ENCODE measurements at places on chromosomes 2 and 18.
A peak's percentile ranks its signal among the peaks of the same experiment; 100 is the strongest.

- peak; percentile 99 for DNase-seq
Observed at GRCh38 chr2:235024191-235024860, 72.5 kb downstream of the SH3BP4 start.

DNA sequence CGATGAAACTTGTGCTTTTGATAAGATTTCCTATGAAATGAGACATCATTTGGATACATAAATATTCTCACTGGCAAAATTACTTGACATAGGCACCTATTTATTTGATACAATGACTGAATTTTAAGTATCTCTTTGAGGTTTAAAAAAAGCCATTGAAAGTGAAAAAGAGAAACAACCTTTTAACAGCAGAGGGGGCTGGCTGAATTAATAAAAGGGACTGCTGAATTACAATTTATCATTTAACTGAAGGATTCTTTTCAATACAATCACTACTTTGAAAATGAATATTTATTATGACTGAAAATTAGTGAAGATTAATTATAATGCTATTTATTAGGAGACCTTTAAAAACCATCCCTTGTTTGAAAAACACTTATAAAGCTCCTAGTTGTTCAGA is 335.3 kb downstream of the DLGAP1 start:
- DNase-seq: no peak

DNA sequence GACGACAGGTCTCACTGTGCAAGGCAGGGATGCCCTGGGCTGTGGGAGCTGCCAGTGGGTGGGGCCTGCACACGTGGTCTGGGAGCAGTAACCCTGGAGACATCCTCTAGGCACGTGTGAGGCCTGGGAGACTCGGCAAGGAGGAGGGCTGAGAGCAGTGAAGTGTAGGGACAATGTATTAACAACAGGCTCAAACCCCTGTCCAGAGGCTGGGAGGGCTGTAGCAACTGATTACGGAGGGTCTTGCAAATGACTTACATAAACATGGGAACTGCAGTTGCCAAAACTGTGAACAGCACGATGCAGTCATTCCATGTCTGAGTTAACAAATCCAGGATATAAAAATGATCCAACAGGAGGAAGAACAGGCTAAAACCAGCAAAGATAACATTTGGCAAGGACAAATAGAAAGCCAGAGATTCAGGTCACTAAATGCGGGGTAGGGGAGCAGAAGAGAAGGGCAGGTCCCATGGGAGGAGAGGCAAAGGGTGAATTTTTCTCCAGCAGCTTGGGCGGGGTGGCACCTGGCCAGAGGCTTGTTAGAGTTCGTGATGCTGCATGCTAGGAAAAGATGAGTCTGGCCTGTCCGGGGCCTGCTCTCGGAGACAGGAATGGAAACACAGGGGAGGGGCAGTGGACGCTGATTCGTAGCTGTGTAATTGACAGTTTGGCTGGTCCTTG is 44.9 kb downstream of the CYP27C1 start:
- peak; percentile 78 for DNase-seq

DNA sequence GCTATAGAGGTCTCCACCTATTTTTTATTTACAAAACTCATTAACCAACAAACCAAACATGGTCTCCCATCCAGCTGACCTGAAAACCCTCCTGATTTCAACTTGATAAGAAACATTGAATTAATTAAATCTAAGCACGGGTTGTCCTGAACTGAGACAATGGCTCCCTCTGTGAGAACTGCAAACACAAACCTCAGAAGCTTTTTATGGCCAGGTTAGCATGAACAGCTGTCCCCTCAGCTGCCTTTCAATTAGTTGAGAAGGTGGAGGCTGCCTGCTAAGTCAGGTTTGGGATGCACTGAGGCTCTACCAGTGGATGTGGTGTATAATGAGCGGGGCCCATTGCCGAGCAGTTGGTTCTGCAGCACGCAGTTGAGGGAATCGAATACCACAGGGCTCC is 258.5 kb upstream of the DDX18 start:
- DNase-seq: no peak

DNA sequence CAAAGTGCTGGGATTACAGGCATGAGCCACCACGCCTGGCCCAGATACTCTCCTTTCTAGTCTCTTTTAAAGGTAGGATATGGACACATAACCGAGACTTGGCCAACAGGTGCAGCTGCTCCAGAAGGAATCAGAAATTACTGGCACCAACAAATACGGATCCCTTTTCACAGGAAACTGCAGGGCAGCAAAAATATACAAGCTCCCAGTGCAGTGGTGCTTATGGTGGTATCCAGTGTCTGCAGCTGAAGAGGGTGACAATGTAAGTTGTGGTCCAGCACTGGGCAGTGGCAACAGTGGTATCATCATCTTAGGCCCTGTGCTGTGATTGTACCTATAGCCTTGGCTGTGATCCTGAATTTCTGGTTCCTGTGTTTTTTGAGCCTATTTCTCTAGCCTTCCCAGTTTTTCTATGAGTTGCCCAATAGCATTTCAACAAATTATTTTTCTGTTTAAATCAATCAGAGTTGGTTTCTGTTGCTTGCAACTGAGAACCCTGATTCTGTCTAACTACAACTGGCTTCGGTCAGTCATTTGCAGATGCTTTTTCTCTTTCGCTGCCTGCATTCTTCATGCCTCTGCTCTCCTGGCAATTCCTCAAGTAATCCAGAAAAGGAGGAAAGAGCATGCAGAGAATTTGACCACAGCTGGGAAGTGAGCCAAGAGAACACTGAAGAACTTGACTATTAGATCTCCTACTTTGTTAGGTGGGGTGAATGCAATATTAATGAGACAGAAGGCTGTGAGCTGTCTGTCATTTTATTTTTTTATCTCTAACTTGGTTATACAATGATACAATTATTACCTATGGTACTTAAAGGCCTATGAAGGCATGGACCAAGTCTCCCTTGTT is 30.8 kb upstream of the EML4 start:
- peak; percentile 99 for DNase-seq

DNA sequence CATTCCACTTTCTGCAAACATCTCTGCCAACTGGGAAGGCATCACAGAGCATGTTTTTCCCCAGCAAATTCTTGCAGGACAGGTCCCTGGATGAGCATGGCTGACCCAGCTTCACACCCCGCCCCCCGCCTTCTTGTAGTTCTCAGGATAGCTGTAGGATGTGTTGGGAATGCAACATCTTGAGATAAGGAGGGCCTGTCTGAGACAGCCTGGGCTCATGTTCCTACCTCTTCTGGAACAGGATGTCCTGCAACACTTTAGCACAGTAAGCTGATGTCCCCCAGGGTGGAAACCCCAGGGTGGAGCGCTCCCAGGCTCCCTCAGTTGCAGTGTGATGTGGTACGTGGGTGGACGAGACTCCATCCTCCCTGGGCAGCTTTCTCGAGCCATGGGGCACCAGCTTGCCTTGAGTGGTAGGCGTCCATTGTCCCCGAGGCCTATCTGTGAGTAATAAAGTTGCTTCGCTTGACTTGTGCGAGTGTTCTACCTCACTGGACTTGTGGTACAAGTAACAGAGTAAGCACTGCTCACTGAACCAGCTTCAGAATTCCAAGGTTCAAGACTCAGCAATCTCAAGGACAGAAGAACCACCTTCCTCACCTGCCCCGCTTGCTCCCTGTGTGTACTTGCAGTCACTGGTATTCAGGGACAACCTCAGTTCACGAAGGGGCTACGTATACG is 48.6 kb downstream of the EMX1 start:
- no peak for DNase-seq

DNA sequence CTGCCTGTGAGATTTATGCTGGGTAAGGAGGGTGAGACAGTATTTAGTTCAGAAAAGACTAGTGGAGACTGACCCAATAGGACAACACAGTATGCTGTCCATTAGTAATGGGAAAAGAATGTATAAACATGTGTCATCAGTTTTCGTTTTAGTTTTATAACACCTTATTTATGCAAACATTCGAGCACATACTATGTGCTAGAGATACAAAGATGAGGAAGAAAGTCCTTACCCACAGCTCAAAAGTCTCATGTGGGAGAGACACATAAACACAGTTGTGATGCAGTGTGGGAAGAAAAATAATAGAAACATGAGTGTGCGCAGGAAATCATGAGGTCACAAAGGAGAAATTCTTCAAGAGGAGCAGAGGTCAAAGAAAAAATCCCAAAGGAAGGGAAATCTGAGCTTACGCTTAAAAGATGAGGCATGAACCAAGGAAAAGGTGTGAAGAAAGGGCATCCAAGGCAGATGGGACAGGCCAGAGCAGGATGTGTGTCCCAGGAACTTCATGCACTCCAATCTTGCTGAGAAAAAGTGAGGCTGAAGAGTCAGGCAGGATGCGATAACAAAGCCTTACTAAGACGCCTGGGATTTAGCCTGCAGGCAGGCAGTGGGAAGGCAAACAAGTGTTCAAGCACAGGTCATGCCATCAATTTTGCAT is 8.1 kb downstream of the METTL21A start:
- DNase-seq: peak; percentile 97

- no peak for DNase-seq
Observed at GRCh38 chr2:47896450-47896968, 9.8 kb downstream of the FBXO11 start.

- DNase-seq: no peak
Observed at GRCh38 chr18:46289931-46290330, 185.7 kb downstream of the HAUS1 start.

DNA sequence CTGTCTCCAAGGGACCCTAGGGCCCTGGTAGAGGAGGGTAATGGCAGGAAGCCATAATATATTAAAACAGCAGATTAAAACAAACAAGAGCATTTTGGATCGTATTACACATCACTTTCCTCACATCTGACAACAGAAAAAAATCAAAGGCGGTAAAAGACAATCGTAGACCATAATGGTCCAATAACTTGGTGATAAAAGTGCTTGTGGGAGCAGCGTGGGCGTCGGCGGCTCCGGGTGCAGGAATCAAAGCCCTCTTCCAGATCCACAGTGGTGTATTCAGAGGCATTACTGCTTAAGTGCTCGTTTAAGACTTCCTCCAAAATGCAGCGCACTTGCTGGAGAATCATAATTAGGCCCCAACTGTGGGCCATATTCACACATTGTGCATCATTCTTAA is 68.0 kb downstream of the FECH start:
- DNase-seq: no peak

DNA sequence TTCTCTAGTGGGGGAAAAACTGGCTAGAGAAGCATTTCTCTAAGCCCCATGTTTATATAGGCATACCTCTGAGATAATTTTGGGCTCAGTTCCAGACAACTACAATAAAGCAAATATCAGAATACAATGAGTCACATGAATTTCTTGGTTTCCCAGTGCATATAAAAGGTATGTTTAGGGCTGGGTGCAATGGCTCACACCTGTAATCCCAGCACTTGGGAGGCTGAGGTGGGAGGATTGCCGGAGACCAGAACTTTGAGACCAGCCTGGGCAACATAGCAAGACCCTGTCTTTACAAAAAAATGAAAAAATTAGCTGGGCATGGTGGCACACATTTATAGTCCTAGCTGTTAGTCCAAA is 22.2 kb downstream of the TSN start:
- DNase-seq: peak; percentile 38

GRCh38 chr2:120436460-120436739 is 90.5 kb downstream of the INHBB start:
- peak; percentile 37 for DNase-seq

GRCh38 chr2:224892574-224893204 is 149.6 kb downstream of the DOCK10 start:
- peak; percentile 36 for DNase-seq

Data from EH (cell line).